NCI-H187 (cell line): ENCODE measurements at places on chromosomes 3 and 15.

GRCh38 chr3:130925628-130926027, 31.7 kb downstream of the ATP2C1 start:
- DNase-seq, result no peak

DNA sequence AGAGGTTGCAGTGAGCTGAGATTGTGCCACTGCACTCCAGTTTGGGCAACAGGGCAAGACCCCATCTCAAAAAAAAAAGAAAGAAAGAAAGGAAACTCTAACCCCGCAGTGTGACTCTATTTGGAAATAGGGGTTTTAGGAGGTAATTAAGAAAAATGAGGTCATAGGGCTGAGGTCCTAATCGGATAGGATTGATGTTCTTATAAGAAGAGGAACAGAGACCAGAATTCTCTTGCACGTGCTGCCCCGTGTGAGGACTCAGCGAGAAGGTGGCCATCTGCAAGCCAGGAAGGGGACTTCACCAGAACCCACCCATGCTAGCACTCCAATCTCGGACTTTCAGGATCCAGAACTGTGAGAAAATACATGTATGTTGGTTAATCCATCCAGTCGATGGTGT, 25.8 kb downstream of the KLHL6 start:
- DNase-seq, result no peak

- no peak for DNase-seq
Observed at GRCh38 chr3:39118079-39118478, 10.6 kb downstream of the TTC21A start.

DNA sequence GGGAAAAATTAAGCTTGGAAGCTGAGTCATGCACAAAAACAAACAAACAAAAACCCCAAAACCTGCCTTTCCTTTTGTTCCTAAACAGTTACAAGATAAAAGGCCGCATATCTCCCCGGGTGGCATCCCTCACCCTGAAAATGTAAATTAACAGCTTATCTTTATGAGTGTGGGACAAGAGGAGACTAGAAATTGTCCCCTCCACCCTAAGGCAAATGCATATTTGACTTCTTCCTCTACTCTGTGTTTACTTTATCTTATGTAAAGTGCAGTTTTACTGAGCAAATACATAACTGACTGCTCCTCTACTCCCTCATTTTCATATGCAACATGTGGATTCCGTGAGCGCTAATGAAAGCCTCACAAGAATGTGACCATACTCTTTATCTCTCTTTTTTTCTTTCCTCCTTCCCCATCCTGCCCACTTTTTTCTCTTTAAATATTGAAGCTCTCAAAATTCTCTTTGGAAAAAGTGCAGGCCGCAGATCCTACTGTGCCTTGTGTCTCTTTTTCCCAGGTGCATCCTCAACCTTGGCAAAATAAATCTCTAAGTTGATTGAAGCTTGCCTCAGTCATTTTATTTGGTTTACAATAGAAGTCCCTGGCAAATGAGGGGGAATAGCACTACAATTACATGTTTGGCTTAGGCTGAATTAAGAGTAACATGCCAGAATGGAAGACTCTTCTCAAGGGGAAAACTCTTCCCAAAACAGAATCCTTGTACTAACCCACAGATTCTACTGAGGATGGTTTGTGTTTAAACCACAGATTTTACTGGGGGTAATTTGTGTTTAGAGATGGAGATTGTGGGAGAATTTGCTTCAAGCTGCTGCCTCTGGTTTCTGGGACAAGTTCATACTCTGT, 72.7 kb upstream of the WDR72 start:
- no peak for DNase-seq

DNA sequence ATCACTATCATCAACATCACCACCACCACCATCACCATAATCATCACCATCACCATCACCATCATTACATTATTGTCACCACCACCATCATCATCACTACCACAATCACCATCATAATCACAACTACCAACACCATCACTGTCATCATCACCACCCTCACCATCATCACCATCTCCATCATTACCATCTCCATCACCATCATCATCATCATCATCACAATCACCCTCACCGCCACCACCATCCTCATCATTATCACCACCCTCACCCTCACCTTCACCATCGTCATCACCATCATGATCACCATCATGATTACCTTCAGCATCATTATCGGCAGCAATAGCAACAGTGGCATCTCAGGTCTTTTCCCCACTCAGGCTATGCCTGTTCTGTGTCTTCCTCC, 42.9 kb upstream of the ACTC1 start:
- no peak for DNase-seq

DNA sequence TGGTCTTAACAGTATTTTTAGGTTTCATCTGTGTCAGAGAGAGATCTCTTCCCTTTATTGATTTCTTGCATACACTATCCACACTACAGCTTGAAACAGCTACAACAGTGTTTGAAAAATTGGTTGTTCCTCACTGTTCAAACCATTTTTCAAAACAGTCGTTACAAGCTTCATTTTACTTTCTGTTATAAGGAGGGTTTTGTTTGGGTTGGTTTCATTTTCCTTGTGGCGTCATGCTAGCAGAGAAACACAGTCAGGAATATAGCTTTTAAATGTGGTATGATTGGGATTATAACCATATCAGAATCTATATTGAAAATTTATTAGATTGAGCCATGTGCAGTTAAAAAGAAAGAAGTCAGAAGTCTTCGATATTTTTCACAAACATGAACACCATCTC, 400.6 kb downstream of the ZBTB20 start:
- DNase-seq, result no peak

DNA sequence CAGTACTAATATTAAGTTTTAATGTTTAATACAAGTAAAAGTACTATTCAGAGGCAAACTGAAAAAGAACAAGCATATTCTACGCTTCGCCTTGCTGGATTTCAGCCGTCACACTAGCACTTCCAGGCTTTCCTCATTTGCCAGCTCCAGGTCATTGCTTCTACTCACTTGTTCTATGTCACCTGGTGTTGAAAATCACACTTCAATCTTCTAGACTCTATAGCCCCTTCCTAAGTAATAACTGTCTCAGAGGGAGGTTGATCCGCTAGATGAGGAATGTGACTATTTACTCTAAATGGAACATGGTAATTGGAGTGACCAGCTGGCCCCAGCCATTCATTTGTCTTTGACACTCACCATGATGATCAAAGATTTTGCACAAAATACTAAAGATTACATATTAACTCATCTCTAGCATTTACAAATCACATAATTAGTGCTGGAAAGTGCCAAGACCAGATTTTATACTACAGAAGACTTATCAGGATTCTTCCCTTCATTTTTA, 92.0 kb downstream of the GAP43 start:
- no peak for DNase-seq

DNA sequence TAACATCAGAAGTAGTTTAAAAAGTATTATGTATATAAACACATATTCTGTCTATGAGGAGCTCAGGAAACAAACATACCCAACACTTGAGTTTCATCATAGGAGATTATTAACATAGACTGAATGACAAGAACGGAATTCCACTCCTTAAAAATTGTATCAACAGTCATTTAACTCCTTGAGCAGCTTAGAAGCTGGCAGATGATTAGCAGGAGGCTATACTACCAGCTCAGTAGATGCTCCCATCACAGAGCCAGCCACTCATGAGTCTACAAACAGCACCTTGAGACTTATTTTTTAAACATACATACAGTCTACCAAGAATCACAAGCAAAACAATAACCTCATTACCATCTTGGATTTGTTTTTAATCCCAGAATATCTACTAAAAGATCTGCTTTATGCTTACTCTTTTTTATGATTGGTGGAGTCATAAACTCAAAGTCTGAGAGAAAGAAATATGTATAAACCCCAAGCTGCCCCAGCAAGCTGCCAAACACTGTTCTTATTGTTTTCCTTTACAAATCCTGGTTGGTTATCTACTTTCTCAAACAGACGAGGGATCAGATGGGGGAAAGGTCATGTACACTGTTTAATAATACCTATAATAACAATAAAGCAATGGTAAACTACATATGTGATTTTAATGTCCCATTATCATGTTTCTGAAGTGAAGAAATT, 59.5 kb downstream of the CBLB start:
- no peak for DNase-seq

- no peak for DNase-seq
Observed at GRCh38 chr15:61459785-61460707, 230.9 kb upstream of the RORA start.

DNA sequence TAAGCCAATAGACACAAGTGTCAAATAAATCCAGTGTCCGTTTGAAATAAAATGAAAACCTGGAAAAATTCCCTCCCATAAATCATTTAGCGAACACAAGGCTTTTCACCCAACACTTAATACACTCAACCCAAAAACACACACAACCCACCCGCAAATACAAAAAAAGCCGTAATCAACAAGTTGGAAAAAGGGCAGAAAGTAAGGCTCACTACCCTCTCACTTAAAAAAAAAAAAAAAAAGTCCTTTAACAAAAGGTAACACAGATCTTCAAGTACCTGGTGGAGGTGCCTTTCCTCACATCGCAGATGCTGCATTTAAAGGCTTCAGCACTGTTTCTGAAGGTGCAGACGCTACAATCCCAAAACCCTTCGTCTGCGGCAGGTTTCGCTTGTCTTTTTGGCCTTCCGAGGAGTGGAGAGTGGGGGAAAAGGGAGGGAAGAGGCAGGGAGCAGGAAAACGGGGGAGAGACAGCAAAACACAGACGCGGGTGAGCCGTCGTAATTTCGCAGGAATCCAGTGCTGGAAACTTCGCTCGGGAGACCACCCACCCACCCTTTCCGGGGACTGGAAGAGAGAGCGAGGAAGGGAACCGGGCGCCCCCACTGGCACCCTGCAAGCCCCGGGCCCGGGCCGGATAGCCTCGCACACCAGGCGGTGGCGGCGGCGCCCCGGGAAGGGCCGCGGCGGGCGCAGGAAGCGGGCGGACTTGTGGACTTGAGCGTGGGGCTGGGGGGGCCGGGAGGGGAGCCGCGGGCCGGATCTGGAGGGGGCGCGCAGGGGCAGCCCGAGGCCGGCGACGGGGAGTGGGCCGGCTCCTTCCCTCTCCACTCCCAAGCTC, 401.8 kb downstream of the SHQ1 start:
- DNase-seq, result no peak

- no peak for DNase-seq
Observed at GRCh38 chr3:115792206-115792955, 169.1 kb downstream of the GAP43 start.

- DNase-seq, result no peak
Observed at GRCh38 chr3:184872200-184872599, 60.2 kb downstream of the VPS8 start.

- DNase-seq, result no peak
Observed at GRCh38 chr15:77513226-77513625, 92.5 kb downstream of the HMG20A start.

DNA sequence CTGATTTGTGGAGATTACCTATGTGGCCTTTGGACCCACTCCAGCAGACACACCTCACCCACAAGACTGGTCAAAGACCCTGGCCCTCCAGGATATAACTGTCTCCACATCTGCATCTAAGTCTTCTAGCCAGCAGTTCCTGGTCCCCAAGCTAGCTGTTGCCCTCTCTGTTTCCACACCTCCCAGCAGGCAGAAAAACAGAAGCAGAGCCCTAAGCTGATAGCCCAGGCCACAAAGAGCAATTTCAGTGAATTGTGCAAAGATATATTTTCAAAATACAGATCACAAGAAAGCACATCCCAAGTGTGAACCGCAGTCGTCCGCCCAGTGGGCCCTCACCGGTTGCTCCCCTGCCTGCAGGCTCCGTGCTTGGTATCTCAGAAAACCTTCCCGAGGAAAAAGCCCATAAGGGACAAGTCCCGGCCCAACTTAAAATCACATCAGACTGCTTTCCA, 2.6 kb downstream of the TNIK start:
- DNase-seq, result no peak

GRCh38 chr3:186526256-186526606, 17.9 kb downstream of the CRYGS start:
- no peak for DNase-seq

DNA sequence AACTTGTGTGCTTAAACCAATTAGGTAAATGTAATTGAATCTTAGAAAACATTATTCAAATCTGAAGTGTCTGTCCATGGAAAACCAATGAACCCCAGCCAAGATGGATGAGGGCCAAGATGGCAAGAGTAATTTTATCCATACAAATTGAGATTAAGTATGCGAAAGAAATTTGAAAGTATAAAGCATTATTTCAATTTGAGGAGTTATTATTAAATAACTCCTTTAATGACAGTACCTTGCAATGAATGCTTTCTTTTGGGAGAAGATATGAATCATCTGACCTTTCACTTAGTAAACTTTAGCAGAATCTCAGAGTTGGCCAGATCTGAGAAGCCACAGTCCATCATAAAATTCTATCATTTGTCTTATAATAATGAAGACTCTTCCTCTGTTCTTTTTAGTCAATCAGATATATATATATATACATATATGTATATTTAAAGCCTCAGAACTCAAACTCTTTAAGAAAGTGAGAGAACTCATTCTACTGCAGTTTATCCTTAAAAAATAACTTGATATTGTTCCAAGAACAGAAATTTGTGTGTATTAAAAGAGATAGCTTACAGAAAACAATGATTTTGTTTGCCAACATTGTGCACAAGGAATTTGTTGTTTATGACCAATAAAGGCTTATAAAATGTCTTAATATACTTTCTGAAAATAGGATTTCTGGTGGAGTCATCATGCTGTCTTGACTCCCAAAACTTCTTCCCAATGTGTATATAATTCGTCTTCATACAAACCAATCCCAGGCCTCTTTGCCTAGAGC, 434.8 kb upstream of the THBS1 start:
- DNase-seq, result no peak

- no peak for DNase-seq
Observed at GRCh38 chr3:94429517-94429916, 366.7 kb downstream of the NSUN3 start.

DNA sequence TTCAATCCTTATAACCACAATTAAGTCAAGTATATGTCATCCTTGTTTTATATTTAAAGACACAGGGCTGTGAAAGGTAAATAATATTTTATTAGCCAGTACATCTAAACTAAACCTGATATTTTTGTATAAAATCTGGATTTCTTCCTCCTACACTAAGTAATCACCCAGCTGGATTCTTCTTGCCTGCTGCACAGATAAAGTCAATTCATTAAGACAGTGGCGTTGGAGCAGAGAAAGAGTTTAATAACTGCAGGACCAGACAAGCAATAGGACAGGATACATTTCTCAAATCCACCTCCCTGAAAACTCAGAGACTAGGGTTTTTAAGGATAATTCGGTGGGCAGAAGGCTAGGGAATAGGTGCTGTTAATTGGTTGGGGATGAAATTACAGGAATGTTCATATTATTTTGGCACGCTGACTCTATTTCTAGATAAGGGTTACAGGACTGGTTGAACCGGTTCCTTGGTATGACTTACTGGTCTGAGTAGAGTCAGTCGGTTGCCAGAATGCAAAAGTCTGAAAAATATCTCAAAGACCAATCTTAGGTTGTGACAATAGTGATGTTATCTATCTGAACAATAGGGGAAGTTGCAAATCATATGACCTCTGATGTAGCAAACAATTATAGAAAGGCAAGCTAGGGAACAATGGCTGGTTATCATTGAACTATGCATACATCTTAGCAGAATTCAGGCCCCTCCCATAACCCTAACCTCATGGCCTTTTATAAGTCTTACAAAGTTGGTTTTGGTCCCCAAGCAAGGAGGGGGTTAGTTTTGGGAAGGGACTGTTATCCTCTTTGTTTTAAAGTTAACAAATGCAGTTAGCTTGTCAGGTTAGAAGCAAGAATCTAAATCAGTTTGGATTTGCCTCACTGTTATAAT, 244.8 kb downstream of the ALCAM start:
- DNase-seq, result no peak

- DNase-seq, result no peak
Observed at GRCh38 chr3:56061279-56061626, 407.0 kb downstream of the ERC2 start.

GRCh38 chr15:78055919-78056713, 21.4 kb downstream of the TBC1D2B start:
- no peak for DNase-seq

- no peak for DNase-seq
Observed at GRCh38 chr3:156474560-156475389, 80.1 kb downstream of the SSR3 start.
